ENCODE measurements at places on chromosomes 6 and 20. TPM values are rescaled to one million over a fixed set of nuclear protein-coding genes. Genes with fewer than 3 reads are reported as not detected.

SLC35D3 gene
- polyA plus RNA-seq, result not detected

CNPY3 gene
- polyA plus RNA-seq, result 48.9 TPM

PERP gene
- polyA plus RNA-seq, result 32.6 TPM

MTFR2 gene
- polyA plus RNA-seq, result 0.94 TPM

FAM83B gene
- 0.13 TPM for polyA plus RNA-seq

PDE7B gene
- 0.63 TPM for polyA plus RNA-seq

NOX3 gene
- not detected for polyA plus RNA-seq

DYNLRB1 gene
- 177 TPM for polyA plus RNA-seq

PPIL6 gene
- 8.5 TPM for polyA plus RNA-seq

NKAIN2 gene
- polyA plus RNA-seq, result not detected

RIPPLY2 gene
- polyA plus RNA-seq, result 0.05 TPM

POU3F2 gene
- polyA plus RNA-seq, result not detected

PTK6 gene
- 3.1 TPM for polyA plus RNA-seq

CBLN4 gene
- polyA plus RNA-seq, result 0.05 TPM

NKAIN4 gene
- polyA plus RNA-seq, result 0.10 TPM

GDAP1L1 gene
- polyA plus RNA-seq, result 0.10 TPM

PPDPF gene
- polyA plus RNA-seq, result 409 TPM

DNMT3B gene
- 0.31 TPM for polyA plus RNA-seq

PPT2 gene
- polyA plus RNA-seq, result 5.7 TPM

SLC16A10 gene
- polyA plus RNA-seq, result 10.0 TPM

B4GALT5 gene
- 56.7 TPM for polyA plus RNA-seq

TRIM10 gene
- 0.06 TPM for polyA plus RNA-seq

ADAM33 gene
- polyA plus RNA-seq, result 3.2 TPM

STX11 gene
- 26.0 TPM for polyA plus RNA-seq

SIRPA gene
- polyA plus RNA-seq, result 25.3 TPM

All from lung (tissue), 17 donors.